ENCODE measurements at places on chromosomes 1 and 21. TPM values are rescaled to one million over a fixed set of nuclear protein-coding genes. Genes with fewer than 3 reads are reported as not detected.

- H3K27me3 ChIP-seq: peaks cover 4% of the 10 kb centered on the region
- H3K27ac ChIP-seq: no peak overlapping the region
- DNase-seq: peak; percentile 52
- H3K4me3 ChIP-seq: no peak overlapping the region
These were observed 53.1 kb downstream of the RIMS3 start for GRCh38 chr1:40612345-40612831.

LCE2C gene
- not detected for total RNA-seq

DNA sequence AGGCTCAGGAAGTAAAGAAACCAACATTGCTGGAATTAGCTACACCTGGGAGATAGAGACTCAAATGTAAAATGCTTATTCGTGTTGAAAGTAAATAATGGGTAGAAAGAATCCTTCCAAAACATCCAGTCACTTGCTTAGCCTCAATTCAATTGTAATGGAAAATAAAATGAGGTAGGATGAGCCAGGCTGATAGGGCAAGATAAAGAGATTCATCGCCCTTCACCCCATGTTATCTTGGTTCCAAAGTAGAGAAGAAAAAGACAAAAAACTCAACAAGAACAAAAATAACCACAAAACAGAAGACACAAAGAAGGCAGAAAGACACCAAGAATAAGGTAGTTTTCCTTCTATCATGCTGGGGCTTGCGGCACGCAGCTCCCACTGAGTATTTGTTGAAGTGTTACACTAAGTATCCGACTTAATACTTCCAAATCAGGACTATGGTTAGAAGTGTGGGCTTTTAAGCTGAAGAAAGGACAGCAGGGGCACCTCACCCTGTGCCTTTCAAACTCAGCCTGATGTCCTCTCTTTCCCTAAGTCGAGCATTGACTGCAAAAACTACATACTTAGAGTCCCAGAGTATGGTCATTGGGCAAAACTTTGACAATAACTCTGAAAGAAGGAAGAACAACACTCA is 202.1 kb downstream of the VAV3 start:
- H3K4me1 ChIP-seq: no peaks in the 10 kb centered on the region
- H3K4me3 ChIP-seq: no peak overlapping the region
- no peak for DNase-seq
- no peak overlapping the region for H3K27ac ChIP-seq

DNA sequence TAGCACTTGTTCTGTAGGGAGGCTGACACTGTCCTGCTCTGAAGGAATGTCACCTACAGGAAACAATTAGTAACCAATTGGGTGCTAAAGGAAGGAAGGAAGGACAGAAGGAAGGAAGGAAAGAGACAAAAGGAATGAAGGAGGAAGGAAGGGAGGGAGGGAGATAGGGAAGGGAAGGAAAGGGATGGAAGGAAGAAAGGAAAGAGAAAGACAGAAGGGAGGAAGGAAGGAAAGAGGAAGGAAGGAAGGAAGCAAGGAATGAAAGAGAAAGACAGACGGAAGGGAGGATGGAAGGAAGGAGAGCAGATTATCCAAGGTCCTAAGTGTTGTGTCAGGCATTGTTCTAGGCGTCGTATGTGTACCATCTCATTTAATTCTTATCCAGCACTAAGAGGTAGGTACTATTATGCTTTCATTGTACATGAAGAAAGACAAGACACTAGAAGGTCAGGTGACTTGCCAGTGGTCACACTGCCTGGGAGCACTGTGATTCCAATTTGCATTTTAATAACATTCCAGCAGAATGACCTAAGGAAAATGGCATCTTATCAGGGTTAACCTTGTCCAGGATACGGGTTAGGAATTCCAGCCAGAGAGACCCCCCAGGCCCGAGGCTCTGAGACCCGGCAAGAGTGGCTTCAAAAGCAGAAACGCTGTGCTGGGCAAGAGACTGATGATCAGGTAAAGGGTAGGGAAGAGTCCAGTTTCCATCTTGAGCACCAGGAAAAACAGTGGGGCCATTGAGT is 29.6 kb downstream of the CLIC6 start:
- no peak overlapping the region for H3K27ac ChIP-seq
- H3K4me3 ChIP-seq: no peak overlapping the region
- no peaks in the 10 kb centered on the region for H3K36me3 ChIP-seq
- H3K27me3 ChIP-seq: no peaks in the 10 kb centered on the region

GRCh38 chr1:216690603-216691002 is 32.6 kb downstream of the ESRRG start:
- H3K27ac ChIP-seq: no peak overlapping the region
- H3K36me3 ChIP-seq: no peaks in the 10 kb centered on the region
- H3K4me1 ChIP-seq: no peaks in the 10 kb centered on the region
- DNase-seq: no peak

DNA sequence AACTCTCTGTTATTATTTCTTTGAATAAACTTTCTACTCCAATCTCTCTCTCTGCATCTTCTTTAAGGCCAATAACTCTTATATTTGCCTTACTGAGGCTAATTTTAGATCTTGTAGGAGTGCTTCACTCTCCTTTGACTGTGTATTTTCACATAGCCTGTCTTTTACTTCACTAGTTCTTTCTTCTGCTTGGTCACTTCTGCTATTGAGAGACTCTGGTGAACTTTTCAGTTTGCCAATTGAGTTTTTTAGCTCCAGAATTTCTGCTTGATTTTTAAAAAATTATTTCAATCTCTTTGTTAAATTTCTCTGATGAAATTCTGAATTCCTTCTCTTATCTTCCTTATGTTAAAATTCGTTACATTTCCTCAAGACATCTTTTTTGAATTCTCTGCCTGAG is 18.2 kb downstream of the GPR88 start:
- H3K4me3 ChIP-seq: no peak overlapping the region
- H3K27me3 ChIP-seq: no peaks in the 10 kb centered on the region
- H3K4me1 ChIP-seq: no peaks in the 10 kb centered on the region

DNA sequence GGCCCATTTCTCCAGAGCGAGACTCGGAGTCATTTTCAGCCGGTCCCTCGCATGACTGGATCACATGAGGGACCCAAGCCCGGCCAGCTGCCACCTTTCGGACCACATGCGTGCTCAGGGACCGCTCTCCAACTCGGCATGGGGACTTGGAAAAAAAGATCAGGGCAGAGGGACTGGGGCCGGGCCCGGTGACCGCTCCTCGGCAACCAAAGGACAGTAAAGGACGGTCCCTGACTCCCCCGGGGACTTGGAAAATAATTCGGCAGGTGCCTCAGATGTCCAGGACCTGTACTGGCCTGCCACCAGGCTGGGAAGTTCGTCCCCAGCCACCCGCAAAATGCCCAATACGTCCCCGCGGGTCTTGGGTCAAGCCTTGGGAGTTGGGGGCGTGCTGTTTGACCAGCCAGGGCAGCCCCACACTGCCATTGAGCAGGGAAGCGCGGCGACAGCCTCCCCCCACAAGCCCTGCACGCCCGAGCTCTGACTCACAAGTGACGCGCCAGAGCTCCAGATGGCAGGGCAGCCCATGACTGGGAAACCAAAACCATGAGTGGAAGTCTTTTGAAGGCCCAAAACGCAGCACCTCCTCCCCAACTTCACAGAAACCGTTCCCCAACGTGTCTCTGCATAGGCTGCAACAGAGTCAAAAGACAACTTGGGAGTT is 134.5 kb downstream of the LIPI start:
- H3K4me1 ChIP-seq: no peaks in the 10 kb centered on the region
- DNase-seq: no peak
- H3K27me3 ChIP-seq: no peaks in the 10 kb centered on the region
